ENCODE measurements at places on chromosomes 11 and 22.
A peak's percentile ranks its signal among the peaks of the same experiment; 100 is the strongest.

DNA sequence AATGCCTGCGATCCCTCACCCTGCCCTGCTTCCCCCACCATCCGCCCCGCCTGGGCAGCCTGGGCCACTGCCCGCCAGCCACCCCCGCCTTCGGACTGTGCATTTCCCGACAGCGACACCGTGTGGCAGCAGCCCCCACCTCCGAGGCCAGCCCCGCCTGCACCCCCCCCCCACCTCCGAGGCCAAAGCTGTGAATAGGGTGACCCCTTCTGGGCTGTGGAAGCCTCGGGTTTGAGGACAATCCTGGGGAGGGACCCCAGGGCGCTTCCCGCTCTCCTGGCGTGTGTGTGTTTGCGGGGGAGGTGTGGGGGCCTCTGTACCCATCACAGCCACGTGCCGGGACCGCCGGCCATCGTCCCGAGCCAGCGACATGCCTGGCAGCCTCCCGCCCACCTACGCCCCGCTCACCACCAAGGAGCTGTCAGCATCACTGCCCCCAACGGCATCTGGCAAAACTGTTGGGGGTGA is 33.8 kb upstream of the PPARA start:
- peak; percentile 81 for DNase-seq

DNA sequence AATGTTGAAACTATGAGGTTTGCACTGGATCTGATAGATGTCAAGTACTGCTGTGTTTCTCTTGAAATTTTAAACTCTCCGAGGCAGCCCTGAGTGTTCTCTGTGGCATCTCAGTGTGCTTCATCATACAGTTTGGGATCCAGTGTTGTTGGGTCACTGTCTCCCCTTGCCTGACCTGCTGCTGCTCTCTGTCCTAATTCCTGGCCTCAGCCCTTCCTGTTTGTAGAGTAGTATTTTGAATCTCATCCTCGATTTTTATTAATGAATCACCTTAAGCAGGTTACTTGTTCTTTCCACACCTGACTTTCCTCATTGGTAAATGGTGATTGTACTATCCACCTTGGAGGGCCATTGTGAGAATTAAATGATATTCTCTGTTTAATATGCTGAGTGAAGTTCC is 70.7 kb upstream of the PAX6 start:
- no peak for DNase-seq

DNA sequence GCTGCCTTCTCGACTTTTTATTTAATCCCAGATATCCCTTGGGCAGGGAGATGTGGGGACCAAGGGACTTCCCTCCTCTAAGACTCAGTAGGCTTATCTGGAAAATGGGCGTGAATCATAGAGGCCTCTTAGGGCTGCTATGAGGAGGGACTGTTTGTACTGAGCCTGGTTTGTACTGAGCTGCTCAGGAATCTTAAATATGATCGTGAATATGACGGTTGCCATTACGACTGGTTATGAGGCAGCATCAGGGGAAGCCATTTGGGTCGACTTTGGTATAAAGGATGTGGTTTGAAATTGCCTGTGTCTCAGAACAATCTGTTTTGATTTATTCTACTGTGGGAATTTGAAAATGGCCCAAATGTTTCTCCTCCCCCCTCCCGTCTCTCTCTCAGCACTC is 20.6 kb downstream of the TSPAN18 start:
- DNase-seq, result no peak

GRCh38 chr11:87266751-87267150 is 229.0 kb downstream of the TMEM135 start:
- DNase-seq, result no peak

- no peak for DNase-seq
These were observed 861.3 kb downstream of the TBC1D22A start for GRCh38 chr22:47623763-47624148.

DNA sequence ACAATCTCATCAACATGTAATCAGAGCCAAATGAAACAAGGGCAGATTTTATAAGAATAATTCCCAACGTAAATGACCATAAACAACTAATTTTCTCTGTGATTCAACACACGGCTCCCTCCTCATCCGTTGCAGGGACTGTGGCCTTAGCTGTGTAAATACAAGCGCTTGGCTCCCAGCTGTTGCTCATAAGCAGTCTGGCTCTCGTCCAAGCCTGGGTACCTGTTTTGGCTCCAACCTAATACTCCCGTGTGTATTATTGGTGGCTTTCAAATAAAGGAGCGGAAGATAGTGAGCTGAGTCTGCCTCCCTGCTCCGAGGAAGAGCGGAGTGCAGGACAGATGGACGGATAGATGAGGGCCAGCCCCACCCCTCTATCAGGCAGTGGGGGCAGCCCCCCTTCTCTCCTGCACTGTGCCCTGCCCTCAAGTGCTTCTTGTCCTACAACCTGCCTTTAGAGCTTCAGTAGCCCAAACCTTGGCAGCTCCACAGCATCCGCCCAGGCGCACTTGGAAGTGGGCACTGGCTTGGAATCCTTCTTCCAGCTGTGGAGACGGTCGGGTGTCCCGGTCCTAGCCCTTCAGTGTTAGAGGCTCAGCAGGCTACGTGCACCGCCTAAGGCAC is 670.9 kb downstream of the BRD1 start:
- no peak for DNase-seq

GRCh38 chr11:88300888-88301487 is 36.5 kb downstream of the CTSC start:
- DNase-seq, result no peak

GRCh38 chr11:36738292-36738861 is 140.3 kb upstream of the RAG2 start:
- DNase-seq, result no peak

DNA sequence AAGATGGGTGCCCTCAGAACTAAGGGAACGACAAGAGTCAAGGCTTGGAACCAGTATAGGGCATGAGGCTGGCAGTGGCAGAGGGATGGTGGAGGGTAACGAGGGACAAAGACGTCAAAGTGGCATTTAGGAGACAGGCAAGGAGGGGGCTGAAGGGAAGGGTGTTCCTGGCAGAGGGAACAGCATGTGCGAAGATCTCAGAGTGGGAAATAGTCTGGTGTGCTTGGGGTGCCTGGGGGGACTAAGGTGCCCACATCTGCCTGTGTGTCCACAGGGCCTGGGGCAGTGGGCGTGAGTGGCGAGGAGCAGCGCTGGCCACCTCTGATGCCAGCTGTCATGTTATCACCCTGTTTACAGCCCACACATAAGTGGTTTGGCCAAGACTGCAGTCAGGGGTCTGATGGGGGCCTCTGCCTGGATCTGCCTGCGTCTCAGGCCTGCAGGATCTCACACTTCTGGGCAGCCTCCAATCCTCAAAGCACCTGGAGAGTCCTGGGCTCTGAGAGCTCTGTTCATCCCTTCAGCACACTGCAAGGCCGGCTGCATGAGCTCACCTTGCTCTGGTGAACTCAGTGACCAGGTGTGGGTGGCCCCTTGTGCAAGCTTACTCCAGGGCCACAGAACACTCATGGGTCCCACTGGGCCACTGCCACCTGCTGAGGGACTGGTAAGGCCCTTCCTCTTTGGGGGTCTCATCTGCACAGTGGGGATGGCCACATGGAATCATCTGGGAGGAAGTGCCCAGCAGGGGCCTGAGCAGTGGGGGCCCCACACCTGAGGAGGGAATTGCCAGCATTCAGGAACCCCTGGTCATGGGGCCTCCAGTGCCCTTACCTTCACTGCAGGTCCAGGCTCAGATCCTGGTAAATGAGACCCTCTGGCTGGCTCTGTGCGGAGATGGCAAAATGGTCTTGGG is 89.7 kb upstream of the SHISAL1 start:
- no peak for DNase-seq

GRCh38 chr11:417652-418342 is 3.0 kb upstream of the SIGIRR start:
- DNase-seq, result no peak

GRCh38 chr11:123698546-123699127 is 42.8 kb downstream of the ZNF202 start:
- DNase-seq, result no peak

DNA sequence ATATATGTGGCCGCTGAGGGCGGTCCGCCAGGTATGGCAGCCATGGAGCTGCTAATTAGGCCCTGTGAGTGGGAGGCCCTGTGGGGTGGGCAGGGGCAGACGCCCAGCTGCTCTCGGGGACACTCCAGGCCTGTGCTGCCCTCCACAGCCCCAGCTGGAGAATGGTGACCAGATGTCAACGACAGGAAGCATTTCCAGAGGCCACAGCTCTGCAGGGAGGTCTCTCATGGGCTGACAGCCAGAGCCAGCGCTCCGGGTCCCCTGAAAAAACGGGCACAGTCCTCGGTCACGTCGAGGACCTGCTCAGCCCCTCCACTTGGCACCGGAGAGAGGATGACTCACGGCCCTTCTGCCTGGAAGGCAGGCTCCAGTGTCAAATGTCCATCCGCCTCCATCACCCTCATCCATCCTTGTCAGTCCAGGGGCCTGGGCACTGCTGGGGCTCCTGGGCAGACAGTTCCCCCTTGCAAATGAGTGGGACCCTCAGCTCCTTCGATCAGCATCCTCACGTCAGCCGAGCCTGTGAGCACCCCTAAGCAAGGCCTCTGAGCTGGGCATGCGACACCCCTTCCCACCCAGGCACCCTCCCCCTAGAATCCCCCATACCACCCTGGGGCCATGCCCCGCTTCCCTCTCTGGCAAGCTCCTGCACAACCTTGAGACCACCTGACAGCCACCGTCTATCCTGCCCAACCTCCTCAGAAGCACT is 1.9 kb downstream of the BID start:
- DNase-seq, result no peak

DNA sequence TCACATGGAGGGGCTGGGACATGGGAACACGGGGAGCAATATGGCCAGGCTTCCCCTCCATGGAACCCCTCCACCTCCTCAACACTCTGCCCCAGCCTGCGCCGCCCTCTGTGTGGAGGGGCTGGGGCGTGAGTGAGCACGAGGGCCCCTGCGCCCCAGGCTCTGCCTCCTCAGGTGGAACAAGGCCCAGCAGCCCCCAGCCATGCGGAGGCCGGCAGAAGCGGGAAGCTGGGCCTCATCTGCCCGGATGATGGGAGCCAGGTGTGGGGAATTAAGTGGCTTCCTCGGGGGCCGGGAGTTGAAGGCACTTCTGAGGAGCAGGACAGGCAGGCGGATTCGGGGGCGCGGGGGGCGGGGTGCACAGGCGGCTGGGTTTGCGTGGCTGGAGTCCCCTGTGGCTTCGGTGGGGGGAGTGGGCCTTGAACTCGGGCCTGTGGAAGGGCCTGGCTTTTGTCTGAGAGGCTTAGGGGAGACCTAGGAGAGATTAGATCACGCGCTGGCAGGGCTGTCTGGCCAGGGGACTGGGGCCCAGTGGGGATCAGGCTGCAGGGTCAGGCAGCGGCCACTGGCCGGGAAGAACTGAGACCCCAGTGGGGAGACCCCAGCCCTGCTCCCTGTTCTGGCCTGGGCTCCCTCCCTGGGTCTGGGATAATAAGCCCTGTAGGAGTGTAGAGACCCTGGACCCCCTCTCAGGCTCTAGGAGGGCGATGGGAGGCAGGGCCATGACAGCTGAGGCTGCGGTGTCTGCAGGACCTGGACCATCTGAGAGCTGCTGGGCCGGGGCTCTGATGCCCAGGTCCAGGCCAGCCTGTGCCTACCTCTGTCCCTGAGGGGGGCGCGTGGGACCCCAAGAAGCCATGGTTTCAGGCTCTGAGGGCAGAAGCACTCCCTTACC is 13.3 kb downstream of the PRR33 start:
- DNase-seq, result no peak

- peak; percentile 18 for DNase-seq
These were observed 27.1 kb downstream of the TSKU start for GRCh38 chr11:76810151-76810853.

- no peak for DNase-seq
These were observed 32.7 kb upstream of the PARVG start for GRCh38 chr22:44147821-44148574.

GRCh38 chr11:1228921-1229451 is 6.1 kb downstream of the MUC5B start:
- no peak for DNase-seq

DNA sequence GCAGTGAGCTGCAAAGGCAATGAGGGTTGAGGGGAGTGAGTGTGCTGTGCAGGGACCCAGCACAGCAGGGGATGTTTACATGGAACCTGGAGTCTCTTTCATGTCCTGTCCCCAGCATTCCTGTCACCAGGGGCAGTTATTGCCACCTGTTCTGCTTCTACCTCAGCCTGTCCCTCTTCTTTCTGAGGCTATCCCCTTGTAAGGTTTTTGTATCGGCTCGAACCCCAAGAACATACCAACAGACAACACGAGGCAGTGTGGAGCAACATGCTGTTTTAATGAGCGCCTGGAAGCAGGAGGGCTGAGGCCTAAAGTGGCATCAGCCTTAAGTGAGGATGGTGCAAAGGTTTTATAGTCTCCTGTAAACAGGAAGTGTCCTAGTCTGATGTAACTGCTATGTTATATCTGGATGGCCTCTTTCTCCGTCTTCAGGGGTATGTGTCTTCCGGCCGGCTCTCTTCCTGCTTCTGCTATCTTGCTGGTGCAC is 3.9 kb downstream of the SCGB2A2 start:
- DNase-seq, result no peak

DNA sequence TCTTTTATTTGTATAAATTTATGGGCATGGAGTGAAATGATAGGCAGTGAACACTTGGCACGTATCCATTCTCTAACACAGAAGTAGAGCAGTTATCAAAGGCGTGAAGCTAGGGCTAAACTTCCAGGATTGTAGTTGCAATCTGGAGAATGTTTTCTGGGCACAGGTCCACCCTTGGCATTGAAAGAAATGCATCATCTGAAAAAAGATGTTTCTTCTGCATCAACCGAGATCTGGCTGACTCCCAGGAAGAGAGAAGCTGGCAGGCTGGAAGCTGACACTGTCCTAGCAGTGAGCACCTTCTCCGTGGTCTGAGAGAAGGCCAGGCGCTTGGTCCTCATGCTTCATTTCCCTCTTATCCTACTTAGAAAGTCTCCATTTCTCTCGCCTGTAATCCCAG is 600.0 kb downstream of the BRD1 start:
- DNase-seq, result no peak

GRCh38 chr11:70144262-70144661 is 58.8 kb upstream of the FADD start:
- DNase-seq, result no peak

- DNase-seq, result no peak
These were observed 129.3 kb upstream of the TENM4 start for GRCh38 chr11:79570104-79570503.

DNA sequence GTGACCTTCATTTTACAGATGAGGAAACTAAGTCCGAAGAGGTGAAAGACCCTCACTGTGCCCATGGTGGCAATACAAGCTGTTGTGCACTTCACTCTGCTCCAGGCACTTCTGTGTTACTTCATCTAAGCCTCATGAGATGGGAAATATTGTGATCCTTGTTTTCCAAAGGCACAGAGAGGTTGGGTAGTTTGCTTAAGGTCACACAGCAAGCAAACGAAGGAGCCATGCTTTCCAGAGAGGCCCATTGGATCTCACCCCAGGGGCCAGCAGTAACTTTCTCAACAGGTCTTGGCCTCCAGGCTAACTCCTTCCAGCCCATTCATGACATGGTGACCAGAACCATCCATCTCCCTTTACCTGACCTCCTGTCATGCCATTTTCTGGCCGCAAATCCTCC is 332.8 kb downstream of the MN1 start:
- DNase-seq, result no peak
